Activated T-helper 1 cell treated with anti-CD3 and anti-CD28 coated beads, Interleukin-12 subunit alpha, Interleukin-12 subunit beta, Interleukin-2, Interleukin-4 antibody, amounts not matched to agents 30 ng/mL and 10 ng/mL and 1 ng/mL, durations not matched to agents 14 hours and 24 hours and 36 hours (primary cell): ENCODE measurements at places on chromosomes 12 and 14.

DNA sequence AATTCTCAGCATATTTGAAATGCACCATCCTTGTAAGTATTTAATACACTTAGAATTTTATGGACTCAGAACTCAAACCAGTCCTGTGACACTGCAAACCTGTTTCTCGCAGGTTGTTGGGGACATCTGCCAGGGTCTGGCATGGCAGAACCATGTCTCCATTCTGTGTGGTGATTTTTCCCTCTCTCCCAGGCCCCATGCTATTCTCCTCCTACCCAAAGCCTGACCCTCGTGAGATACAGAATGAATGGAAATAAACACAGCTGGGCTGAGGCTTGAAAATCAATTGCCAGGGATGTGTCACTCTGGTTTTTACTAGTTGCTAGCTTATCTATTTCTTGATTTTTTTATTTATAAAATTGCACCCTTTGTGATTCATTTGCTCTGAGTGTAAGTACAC is 19.8 kb downstream of the TPH2 start:
- DNase-seq, result no peak

- DNase-seq, result no peak
Measured at GRCh38 chr14:105005329-105005928, 15.5 kb downstream of the CDCA4 start.

DNA sequence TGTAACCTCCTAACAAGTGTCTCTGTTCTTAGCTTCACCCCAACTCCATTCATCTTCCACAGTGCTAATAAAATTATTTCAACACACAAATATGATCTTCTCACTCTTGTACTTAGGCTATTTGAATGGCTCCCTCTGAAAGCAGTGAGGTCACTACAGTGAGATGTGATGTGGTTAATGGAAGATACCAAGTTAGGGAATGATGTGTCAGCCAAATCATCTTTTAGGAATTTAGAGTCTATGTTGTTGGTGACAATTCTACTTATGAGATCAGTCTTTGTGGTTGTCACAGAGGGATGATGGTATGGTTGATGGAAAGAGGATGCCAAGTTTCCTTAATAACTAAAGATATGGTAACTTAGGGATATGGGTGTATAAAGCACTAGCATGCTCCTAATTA is 57.6 kb downstream of the POLR3B start:
- DNase-seq, result no peak

GRCh38 chr14:61399365-61399764 is 78.0 kb downstream of the PRKCH start:
- no peak for DNase-seq

DNA sequence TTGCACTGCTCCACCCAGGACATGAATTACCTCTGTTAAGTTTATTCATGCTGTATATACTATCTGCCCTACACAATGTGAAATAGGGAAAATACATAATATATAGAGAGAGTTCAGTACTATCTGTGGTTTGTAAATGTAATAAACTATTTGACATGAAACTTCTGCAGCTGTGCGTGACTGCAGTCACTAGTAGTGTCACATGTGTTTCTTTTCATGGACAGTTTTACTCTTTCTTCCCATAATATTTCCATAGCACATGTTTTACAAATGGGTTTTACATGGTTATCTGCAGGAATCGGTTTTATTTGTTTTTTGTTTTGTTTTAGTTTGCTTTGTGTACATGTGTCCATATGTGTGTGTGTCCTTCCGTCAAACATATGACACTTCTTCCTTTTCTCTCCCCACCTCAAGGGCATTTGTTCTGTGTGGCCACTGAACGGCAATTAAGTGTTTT is 1644.1 kb upstream of the FLRT2 start:
- no peak for DNase-seq

DNA sequence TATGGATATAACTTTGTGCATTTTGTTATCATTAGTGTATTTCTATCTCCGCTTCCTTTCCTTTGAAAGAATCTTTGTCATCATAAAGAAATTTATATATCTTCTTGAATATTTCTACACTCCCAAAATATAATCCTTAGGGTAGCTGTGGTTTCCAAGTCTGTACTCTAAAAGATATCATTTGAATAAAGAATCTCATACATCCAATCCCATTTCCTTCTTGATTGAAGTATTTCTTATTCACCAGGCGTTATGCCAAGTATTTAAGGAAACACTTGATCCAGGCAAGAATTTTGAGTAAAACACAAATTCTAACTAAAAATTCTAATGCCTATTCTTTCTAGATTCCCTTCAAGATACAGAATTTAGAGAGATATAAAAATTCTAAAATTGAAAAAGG is 821.8 kb downstream of the GALC start:
- no peak for DNase-seq
